ENCODE measurements at places on chromosomes 7 and 10.

DNA sequence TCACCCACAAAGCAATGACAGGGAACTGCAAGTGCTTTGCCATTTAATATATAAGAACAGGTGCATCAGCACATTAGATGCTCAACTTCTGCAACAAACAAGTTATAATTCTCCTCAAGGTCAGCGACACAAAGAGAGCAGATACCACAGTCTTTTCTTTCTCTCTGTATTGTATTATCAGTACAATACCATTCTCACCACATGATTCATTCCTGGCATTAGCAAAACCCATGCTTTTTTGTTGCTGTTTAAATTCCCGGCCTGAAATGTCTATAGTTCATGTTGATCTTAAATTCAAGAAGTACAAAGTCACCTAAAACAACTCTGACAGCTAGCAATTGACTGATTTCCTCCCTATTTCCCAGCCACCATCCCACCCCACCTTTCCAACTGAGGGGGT, 111.8 kb upstream of the FEZF1 start:
- no peak for DNase-seq

- DNase-seq = no peak
Observed at GRCh38 chr7:142579946-142580345, 169.3 kb upstream of the PRSS1 start.

DNA sequence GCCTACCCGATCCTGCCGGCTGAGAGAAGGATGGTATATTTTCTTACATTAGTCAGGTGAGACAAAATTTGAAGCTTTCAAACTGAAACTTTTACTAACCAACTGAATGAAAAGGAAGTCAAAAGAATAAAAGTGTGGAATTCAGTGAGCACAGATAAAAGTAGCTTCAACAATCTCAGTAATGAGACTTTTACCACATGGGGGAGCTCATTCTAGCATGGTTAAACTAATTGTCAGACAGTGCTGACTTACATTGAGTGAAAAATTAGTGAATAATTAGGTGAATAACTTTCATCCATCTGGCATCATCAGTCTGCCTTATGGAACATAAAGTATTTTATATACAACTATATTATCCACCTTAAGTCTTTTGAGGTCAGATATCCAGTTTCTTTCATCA, 8.4 kb downstream of the FAM237B start:
- no peak for DNase-seq

GRCh38 chr10:60406182-60406581, 16.5 kb upstream of the ANK3 start:
- DNase-seq = no peak

- DNase-seq = no peak
Observed at GRCh38 chr10:110770243-110770642, 101.5 kb upstream of the PDCD4 start.

- no peak for DNase-seq
Observed at GRCh38 chr7:26493737-26494428, 202.2 kb downstream of the SNX10 start.

DNA sequence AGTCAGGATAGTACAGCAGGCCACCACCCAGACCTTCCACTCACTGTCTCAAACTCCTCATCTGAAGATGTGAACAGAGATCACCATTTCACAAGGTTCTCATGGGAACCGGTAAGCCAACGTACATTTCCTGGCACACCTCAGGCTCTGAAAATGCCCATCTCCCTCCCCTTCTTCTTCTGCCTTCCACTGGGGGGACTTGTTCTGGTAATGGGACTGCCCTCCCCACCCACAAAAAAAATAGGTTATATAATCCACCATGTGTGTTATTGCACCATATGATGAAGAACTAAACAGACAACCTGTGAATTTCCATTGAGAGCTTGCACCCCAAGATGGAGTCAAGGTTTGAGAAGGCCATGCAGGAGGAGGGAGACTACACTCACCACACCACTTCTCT, 42.1 kb upstream of the IKZF1 start:
- DNase-seq = no peak
